ENCODE measurements at places on chromosomes 13 and 19.

DNA sequence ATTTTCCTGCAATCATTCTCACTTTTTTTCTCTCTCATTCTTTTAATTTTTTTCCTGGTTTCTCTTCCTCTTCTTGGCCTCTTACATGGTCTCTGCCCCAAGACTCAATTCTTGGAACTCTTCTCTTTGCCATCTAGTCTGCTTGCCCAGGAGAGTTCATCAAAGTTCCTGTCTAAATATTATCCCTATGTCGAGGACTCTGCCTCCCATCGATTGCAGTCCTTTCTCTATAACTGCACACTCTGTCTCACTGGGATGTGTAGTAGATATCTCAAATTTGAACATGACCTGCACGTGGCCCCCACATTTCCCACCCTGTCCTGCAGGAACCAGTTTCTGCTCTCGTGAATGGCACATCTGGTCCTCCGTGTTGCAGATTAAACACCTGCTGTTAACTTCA lies 204.7 kb upstream of the TMTC4 start:
- no peak for DNase-seq
- no peaks in the 10 kb centered on the region for H3K4me1 ChIP-seq
- no peak overlapping the region for H3K4me3 ChIP-seq
- no peak overlapping the region for H3K27ac ChIP-seq

DNA sequence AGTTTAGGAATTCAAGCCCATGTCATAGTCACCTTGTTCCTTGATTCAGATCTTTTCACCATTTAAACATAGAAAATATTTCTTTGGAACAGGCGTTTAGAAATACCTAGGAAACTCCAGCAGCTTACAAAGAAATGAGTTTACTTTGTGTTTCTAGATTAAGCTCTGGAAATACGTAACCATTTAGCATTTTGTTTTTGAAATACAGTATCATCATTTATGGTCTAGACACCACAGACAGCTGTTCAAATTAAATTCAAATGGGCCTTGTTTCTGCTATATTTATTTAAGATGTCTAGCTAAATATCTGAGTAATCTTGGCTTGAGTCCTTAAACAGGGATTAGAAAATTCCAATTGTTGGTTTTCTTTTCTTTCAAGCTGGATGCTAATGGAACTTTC lies 228.5 kb downstream of the NDFIP2 start:
- DNase-seq: no peak
- no peak overlapping the region for H3K27ac ChIP-seq
- H3K27me3 ChIP-seq: no peaks in the 10 kb centered on the region
- no peak overlapping the region for H3K4me3 ChIP-seq
- no peaks in the 10 kb centered on the region for H3K4me1 ChIP-seq

DNA sequence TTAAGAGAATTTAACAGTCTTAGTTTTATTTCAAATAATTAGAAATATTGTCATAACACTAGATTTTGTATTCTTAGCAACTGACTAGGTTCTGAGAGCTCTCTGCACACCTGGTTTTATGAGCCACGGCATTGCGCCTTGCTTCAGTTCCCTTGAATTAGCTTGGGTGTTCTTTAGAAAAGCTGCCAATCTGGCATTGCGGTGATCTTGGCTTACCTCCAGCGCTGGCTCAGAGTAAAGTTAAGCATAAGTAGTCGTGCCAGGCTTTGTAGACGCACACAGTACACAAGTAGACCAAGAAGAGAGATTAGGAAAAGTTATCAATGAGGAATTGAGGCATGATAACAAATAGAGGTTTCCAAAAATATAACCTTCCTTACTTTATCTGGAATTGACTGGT lies 45.7 kb downstream of the TPP2 start:
- H3K4me3 ChIP-seq: no peak overlapping the region
- no peaks in the 10 kb centered on the region for H3K4me1 ChIP-seq
- no peak for DNase-seq
- H3K27ac ChIP-seq: no peak overlapping the region

DNA sequence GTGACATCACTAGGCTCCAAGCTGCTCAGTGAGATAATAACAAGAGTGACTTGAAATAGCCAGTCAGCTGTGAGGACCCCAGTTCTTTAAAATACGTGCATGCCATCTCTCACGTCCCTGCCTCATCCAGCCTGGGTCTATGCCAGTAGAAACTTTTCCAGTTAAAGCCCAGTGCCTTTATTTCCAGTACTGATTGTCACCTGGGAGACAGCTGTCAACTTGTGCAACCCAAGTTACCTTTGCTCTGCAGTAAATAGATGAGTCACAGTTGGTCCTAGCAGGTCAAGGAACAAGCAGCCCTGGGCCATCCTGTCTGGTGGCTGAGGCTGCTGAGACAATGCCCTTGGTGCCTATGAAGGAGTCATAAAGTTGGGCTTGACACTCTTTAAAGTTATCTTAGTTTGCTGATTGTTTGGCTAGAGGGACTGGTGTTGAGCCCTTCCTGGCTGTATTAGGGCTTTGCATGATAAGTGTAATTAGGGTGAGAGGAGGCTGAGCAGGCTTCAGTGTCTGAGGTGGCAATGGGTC lies 228.7 kb downstream of the LACC1 start:
- H3K4me1 ChIP-seq: no peaks in the 10 kb centered on the region
- DNase-seq: no peak
- H3K27me3 ChIP-seq: no peaks in the 10 kb centered on the region
- H3K27ac ChIP-seq: no peak overlapping the region
- no peaks in the 10 kb centered on the region for H3K36me3 ChIP-seq
- no peak overlapping the region for H3K4me3 ChIP-seq

DNA sequence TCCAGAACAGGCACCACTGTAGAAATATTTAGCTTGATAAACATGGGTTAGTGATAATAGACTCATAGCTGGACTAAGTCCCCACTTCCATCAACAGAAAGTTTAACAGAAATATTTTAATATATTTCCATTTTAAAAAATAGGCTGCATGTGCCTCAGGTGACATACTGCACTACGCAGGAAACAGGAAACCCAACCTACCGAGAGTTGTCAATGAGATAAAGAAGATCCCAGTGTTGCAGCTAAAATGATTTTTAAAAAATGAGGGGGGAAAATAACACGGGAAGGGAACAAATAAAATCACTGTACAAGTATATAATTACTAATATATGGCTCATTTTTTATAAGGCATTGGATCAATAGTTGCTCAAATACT lies 154.8 kb downstream of the TBC1D4 start:
- DNase-seq: no peak
- no peaks in the 10 kb centered on the region for H3K27me3 ChIP-seq
- H3K36me3 ChIP-seq: no peaks in the 10 kb centered on the region
- H3K27ac ChIP-seq: no peak overlapping the region
- no peaks in the 10 kb centered on the region for H3K4me1 ChIP-seq
- no peak overlapping the region for H3K4me3 ChIP-seq

- H3K27ac ChIP-seq: peak overlapping the region; percentile 98
- H3K4me1 ChIP-seq: peaks cover 24% of the 10 kb centered on the region
- no peak for DNase-seq
- H3K4me3 ChIP-seq: no peak overlapping the region
Measured at GRCh38 chr19:55070466-55071128, 5.1 kb upstream of the EPS8L1 start.

DNA sequence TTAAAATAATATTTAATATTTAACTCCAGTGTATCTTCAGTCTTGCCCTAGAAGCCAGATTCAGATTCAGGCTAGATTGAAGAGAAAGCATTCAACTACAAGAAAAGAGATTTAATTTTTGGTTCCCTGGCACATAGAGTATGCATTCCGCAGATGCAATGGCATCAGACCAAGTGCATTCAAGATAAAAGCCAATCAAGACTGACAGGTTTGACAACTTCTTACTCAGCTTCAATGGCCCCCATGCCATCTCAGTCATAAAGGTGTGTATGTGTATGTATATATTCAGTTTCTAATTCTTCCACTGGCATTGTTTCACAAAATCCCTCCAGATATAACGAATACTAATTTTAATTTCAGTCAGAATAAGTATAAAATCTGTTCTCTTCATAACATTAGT lies 650.8 kb upstream of the GPC6 start:
- DNase-seq: no peak
- H3K4me1 ChIP-seq: no peaks in the 10 kb centered on the region

GRCh38 chr19:54196536-54196935 lies 4.1 kb upstream of the RPS9 start:
- peaks cover 8% of the 10 kb centered on the region for H3K4me1 ChIP-seq
- H3K27ac ChIP-seq: no peak overlapping the region
- peaks cover 2% of the 10 kb centered on the region for H3K36me3 ChIP-seq
- H3K27me3 ChIP-seq: no peaks in the 10 kb centered on the region

DNA sequence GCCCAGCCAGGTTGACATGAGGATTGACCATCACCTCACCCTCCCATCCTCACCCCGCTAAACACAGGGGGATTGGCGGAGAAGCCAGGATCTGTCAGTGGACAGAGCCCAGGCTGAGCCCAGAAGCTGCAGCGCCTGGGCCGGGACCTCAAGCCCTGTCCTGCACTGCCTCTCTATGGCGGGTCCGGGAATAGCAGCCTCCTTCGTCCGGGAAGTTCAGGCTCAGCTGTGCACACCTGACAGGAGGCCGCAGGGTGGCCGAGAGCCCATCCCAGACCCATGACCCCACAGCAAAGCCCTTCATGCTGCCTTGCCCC lies 67.8 kb downstream of the SPACA7 start:
- no peak overlapping the region for H3K27ac ChIP-seq
- H3K27me3 ChIP-seq: peaks cover 50% of the 10 kb centered on the region
- 0 out of 2 replicates have a peak, but pooled peaks cover 6% of the 10 kb centered on the region for H3K4me1 ChIP-seq
- H3K36me3 ChIP-seq: no peaks in the 10 kb centered on the region
- H3K4me3 ChIP-seq: no peak overlapping the region
- peak; percentile 54 for DNase-seq

DNA sequence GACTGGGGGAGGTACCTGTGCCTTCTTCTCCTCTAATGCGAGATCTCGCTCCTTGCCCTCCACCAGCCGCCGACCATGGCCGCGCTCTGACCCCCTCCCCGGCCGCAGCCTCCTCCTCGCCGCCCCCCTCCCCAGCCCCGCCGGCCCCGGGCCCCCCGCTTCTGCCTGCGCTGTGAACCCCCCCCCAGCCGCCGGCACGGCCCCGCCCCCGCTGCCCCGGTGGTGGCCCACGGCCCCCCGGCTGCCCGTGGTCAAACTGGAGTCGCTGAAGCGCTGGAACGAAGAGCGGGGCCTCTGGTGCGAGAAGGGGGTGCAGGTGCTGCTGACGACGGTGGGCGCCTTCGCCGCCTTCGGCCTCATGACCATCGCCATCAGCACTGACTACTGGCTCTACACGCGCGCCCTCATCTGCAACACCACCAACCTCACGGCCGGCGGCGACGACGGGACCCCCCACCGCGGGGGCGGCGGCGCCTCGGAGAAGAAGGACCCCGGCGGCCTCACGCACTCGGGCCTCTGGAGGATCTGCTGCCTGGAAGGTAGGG lies at the start of gene CACNG8:
TSS of gene CACNG8 (plus strand) at position 51 of the 545 bp plus-strand sequence.
- H3K4me3 ChIP-seq: no peak within 1 kb of the TSS
- H3K4me1 ChIP-seq: no peaks in the 10 kb centered on the region

GRCh38 chr13:112446347-112446861 lies 70.2 kb downstream of the SPACA7 start:
- H3K27me3 ChIP-seq: peaks cover 71% of the 10 kb centered on the region
- no peak overlapping the region for H3K4me3 ChIP-seq
- 0 out of 2 replicates have a peak, but pooled peaks cover 6% of the 10 kb centered on the region for H3K4me1 ChIP-seq
- no peaks in the 10 kb centered on the region for H3K36me3 ChIP-seq
- H3K27ac ChIP-seq: no peak overlapping the region

GRCh38 chr19:38277549-38277948 lies 13.2 kb downstream of the SPINT2 start:
- H3K27me3 ChIP-seq: no peaks in the 10 kb centered on the region
- no peak for DNase-seq
- no peaks in the 10 kb centered on the region for H3K4me1 ChIP-seq

DNA sequence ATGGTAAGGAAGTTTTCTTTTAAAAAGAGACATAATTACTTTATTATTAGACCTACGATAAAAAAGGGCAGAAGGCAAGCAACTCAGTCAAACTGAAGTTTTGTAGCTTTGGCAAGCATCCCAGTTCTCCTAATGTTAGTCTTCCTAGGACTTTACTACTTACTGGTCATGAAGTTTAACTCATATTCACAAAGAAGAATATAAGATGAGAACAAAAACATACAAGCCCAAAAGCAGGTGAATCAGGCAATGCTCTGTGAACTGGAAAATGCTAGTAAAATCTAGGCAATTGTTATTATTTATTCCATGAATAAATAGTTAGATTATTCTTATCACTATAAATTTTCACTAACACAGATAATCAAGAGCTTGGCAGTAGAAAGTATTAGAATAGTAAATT lies 85.0 kb downstream of the MIPEP start:
- H3K36me3 ChIP-seq: no peaks in the 10 kb centered on the region
- H3K27ac ChIP-seq: no peak overlapping the region
- no peak overlapping the region for H3K4me3 ChIP-seq
- H3K27me3 ChIP-seq: no peaks in the 10 kb centered on the region
- no peak for DNase-seq

DNA sequence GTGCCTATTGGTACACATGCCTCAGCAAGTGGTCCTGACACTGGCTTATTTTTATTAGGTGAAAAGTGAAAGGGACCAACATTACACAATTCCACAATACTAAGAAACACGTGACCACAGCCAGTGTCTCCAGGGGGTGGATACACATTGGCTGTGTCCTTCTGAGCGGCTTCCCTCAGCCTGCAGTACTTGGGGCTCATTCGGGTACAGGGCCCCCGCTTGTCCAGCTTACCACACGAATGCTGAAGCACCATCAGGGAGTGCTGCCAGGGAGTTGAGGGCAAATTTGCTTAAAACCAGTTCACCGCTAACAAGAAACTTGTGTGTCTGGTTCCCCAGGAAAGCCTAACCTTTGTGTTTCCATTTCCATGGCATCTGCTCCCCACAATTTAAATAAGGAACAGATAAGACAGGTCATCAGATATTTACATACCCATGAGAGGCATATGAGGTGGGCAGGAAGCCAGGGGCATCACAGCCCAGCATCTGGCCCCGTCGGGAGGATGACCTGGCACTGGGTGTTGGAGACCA lies 23.3 kb downstream of the PBX4 start:
- no peaks in the 10 kb centered on the region for H3K27me3 ChIP-seq
- H3K4me3 ChIP-seq: no peak overlapping the region
- no peak overlapping the region for H3K27ac ChIP-seq
- DNase-seq: no peak
- H3K4me1 ChIP-seq: 0 out of 2 replicates have a peak, but pooled peaks cover 8% of the 10 kb centered on the region

DNA sequence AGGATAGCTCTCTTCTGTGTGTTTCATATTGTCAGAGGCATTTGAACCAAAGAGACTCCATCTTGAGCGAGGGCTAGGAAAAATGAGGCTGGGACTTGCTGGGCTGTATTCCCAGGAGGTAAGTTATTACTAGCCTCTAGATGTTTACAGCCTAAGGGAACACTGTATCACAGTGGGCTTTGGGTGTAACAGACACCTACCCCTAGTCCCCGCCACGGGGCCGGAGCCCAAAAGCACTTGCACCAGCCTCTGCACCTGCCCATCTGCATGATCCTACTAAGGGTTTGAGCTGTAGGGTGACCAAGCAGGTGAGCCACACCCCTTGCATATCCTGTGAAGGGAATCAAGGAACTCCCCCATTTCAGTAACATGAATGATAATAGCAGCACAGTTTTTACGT lies 1972.2 kb downstream of the OLFM4 start:
- no peaks in the 10 kb centered on the region for H3K36me3 ChIP-seq
- no peaks in the 10 kb centered on the region for H3K27me3 ChIP-seq
- no peaks in the 10 kb centered on the region for H3K4me1 ChIP-seq
- no peak overlapping the region for H3K4me3 ChIP-seq
